ENCODE measurements at places on chromosomes 6 and 20.

GRCh38 chr20:709423-709822 is 33.8 kb upstream of the SCRT2 start:
- DNase-seq, result no peak

DNA sequence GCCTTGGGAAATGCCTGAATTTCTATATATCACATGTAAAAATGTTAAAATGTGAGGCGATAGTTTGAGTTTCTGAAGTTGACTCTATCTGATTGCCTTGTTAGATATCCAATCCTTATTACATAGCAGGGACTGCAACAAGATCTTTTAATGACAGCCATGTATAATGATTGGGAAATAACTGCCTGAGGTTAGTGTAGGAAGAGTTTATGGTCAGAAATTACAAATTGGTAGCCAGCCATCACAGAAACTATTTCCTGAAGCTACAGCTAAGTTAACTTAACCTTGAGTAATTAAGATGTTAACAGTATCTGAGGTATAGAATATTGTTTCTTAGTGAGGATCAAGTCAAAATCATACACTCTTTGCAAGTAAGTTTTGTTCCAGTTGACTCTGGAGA is 41.0 kb downstream of the AKIRIN2 start:
- no peak for DNase-seq

- peak; percentile 23 for DNase-seq
Observed at GRCh38 chr6:166499350-166500163, 86.9 kb downstream of the RAMACL start.

DNA sequence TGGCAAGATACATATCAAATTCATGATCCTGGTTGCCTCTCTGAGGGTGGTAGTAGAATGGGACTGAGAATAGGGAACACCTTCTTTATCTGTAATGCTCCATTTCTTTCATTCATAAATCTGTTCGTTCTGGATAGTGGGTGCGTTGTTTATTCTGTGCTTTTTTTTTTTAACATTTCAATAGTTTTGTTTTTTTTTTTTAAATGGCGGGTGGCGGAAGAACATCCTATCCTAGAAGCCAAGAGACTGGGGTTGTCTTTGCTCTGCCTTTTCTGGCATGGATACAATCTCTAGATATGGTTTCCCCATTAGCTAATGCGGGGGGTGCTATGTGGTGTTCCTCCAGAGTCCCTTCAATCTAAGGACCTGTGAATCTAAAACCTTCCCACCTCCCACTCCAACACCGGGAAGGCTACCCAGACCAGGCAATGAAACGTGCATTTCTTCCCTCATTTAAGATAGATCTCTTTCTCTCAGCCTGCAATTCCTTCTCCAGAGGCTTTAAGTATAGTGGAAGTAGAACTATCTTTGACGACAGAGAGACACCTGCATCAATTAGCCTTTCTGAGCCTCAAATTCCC is 883 bp upstream of the CCDC28A start:
- DNase-seq, result no peak

GRCh38 chr6:5761370-5761769 is 245.4 kb downstream of the NRN1 start:
- no peak for DNase-seq

GRCh38 chr6:137489046-137490005 is 4.9 kb downstream of the OLIG3 start:
- DNase-seq, result no peak

- no peak for DNase-seq
Observed at GRCh38 chr6:27112974-27113373, 134.5 kb upstream of the PRSS16 start.

DNA sequence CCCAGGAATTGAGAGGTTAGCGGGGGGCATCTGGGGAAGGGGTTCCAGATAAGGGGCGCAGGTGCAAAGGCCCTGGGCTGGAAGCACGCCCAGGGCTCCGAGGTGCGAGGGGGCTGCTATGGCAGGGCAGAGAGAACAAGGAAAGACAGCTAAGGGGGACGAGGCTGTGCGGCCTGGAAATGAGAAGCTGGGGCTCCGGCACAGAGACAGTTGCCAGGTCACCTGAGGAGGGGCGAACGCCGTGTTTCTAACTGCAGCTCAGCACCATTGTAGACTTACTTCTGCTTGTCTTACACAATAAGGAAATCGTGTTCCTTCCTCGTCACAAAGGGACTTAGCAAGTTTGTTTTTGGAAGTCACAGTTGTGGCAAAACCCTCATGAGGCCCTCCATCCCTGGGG is 68.9 kb upstream of the TBXT start:
- no peak for DNase-seq

- no peak for DNase-seq
Observed at GRCh38 chr6:97656236-97656635, 373.2 kb upstream of the MMS22L start.

DNA sequence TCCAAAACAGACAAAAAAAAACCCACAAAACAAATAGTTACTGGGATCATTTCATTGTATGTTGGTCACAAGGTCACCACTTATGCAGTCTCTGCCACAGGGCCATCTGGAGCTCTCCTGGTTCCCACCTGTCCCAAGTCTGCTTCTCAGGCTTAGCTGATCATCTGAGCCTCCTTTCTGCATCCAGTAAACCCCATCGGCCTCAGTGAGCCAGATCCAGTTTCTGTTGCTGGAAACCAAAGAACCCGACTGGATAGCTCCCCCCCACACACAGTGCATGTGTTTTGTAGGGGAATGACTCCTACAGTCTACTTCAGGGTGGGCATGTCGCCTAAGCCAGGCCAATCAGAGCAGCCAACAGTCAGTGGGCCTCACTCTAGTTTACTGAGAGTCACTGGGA is 233.3 kb downstream of the PREX1 start:
- DNase-seq, result no peak

DNA sequence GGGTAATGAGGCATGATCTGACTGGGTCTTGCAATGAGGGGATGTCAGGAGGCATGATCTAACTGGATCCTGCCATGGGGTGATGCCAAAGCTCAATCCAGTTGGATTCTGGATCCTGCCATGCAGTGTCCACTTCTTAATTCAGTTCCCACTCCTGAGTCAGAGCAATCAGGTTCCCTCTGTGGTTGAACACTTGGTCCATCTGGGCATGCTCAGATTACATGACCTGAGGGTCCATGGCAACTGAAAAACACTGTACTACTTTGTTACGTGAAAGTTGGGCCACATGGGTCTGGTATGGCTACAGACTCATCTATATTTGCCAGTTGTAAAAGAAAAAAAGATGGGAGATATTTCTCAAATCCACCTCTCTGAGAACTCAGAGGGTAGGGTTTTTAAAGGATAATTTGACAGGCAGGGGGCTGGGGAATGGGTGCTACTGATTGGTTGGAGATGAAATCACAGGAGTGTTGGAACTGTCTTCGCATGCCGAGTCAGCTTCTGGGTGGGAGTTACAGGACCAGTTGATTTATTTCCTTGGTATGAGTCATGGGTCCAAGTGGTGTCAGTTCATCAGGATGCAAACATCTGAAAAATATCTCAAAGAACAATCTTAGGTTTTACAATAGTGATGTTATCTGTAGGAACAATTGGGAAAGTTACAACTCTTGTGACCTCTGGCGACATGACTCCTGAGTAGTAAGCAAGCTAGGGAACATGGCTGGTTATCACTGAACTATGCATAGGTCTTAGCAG is 21.6 kb downstream of the C6orf163 start:
- DNase-seq, result no peak

DNA sequence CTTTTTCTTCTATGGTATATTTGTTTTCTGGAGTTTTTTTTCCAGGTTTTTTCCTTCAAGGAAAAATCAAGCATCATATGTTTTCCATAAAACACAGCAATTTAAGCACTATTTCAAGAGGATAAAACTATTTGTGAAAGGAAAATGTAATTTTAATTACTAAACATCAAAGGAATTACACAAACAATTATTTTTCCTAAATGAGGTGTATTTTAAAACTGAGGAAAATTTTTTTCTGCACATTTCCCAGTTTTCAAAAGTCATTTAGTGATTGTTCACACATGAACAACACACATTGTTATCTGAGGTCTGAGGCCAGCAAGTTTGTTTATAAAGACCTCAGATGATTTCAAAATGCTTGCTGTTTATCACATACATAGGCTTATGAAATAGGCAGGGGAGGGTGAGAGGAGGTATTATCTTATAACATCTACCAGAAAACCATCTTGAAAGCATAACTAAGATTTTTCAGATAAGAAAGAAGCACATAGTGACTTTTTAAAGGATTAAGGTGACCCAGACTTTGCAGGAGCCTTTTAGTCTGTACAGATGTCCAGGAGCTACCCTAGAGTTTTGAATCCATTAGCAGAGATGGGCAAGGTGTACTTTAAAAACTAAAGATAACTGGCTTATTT is 381.6 kb downstream of the GJA1 start:
- DNase-seq, result no peak

DNA sequence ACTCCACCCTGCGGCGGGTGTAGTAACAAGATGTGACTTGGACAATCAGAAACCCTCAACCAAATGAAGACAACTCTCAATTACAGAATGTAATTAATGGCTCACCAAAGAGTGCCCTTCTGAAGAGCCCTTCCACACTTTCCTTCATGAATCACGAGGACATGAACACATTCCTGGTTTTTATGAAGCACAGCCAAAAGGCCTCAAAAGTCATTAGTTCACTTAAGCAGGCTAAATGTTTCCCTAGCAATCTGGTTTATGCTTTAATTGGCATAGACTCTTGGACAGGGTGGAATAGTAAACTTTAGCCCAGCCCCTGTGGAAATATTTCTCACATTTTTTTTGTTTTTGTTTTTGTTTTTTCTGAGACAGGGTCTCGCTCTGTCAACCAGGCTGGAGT is 20.5 kb downstream of the CPNE5 start:
- DNase-seq, result no peak

DNA sequence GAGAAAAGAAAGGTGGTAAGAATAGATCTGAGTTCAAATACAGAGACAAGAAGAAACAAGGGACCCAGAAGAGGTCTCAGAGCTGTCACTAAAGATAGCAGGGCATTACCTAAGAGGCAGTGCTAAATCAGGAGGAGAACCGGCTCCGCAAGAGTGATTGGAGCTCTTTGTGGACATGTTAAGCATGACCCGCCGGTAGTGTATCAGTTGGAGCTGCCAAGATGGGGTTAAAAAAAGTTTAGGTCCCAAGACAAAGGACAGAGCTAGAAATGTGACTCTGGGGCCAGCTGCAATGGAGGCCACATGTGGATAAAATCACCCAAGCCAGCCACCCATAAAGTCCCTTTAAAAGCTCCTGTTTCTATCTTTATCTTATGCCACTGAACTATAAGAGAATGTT is 93.4 kb downstream of the MBOAT1 start:
- no peak for DNase-seq

DNA sequence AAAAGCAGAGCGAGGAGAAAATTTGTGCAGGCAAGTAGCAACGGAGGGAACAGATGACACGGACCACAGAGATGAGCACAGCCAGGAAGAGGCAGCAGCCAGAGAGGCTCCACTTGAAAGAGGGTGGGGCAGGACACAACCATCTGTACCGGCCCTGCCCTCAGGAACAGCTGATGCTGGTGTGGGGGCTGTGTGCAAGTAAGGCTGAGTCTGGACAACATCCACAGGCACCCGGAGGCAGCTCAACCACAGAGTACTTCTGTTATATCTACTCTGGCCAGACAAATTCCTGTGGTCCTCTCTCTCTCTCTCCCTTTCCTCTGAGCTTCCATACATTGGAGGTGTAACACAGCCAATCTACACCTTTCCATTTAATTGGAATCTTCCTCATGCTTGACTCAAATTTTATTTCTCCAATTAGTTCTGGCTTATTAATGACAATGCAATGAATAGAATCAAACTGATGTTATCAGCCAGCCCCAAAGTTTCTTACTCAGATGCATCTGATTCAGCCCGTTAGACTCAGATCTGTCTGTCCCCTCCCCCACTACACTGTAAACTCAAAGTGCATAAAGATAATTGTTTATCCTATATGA is 24.9 kb downstream of the KIF13A start:
- no peak for DNase-seq

- DNase-seq, result peak; percentile 63
Observed at GRCh38 chr6:7106752-7107577, 796 bp upstream of the RREB1 start.

DNA sequence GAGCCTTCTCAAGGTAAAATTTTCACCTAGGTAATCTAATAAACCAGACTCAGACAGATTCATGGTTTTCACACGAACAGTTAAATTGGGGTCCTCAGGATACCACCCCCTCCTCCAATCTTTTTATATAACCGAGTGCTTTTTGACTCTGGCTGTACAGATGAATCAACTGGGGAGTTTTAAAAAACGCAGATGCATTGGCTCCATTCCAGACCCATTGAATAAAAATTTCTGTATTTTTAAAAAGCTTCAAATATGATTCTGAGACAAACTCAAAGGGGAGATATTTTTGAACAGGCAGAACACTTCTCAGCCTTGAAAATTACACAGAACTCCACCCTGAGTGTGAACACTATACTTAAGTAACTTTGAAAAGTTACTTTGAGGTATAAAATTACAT is 7.2 kb downstream of the UTRN start:
- DNase-seq, result no peak

GRCh38 chr6:32113386-32114352 is 4.5 kb upstream of the TNXB start:
- no peak for DNase-seq

- DNase-seq, result peak; percentile 1
Observed at GRCh38 chr20:15236812-15237211, 899.4 kb upstream of the FLRT3 start.

DNA sequence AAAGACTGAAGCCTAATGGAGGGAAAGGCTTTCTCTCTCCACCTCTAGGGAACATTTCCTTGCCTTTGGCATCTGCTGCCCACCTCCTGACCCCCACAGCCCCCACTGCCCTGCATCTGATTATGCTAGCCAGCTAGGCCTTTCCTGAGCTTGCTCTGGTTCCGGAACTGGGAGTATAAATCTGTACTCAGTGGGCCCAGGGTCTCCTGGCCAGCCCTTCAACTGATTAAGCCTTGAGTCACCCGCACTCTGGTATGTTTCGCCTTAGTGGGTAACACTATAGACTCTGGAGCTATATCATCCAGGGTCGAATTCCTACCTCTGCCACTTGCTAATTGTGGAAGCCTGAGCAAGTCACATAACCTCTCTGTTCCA is 45.6 kb upstream of the RIPOR2 start:
- no peak for DNase-seq

- DNase-seq, result no peak
Observed at GRCh38 chr20:50911030-50911429, 20.2 kb downstream of the ADNP start.

GRCh38 chr20:29878281-29878741 is 1379.2 kb upstream of the DEFB115 start:
- DNase-seq, result no peak

GRCh38 chr6:24108056-24108455 is 18.0 kb upstream of the NRSN1 start:
- no peak for DNase-seq

- DNase-seq, result no peak
Observed at GRCh38 chr6:85401186-85402021, 48.5 kb upstream of the NT5E start.

- no peak for DNase-seq
Observed at GRCh38 chr6:2132416-2132815, 113.0 kb downstream of the GMDS start.

DNA sequence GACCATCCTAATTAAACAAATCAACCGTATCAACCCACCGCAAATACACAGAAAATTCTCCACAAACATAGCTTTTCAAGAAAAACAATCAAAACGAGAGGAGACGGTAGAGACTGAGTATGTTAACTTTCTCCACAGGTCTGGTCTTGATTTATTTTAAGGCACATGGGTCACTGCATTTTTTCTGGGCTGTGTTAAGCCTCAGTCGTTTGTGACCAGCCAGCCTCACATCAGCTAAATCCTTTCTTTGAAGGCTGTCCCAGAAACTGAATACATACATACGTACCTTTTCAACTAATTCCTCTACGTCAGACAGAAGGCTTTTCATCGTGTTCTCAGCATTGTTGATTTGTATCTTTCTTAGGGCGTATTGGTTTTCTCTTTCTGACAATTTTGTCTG is 69.4 kb downstream of the LAMA4 start:
- DNase-seq, result no peak

Measured in stimulated activated CD4-positive, alpha-beta T cell treated with anti-CD3 and anti-CD28 coated beads, Interleukin-1b, Interleukin-23, amount 100 ng/mL, for 48 hours (primary cell).